ENCODE measurements at places on chromosomes 12 and 14.

- no peak for DNase-seq
Measured at GRCh38 chr14:76826122-76826521, at the start of gene LRRC74A. LRRC74A (plus strand) TSS chr14:76826408; CDS start chr14:76826698, 290 bp downstream.

DNA sequence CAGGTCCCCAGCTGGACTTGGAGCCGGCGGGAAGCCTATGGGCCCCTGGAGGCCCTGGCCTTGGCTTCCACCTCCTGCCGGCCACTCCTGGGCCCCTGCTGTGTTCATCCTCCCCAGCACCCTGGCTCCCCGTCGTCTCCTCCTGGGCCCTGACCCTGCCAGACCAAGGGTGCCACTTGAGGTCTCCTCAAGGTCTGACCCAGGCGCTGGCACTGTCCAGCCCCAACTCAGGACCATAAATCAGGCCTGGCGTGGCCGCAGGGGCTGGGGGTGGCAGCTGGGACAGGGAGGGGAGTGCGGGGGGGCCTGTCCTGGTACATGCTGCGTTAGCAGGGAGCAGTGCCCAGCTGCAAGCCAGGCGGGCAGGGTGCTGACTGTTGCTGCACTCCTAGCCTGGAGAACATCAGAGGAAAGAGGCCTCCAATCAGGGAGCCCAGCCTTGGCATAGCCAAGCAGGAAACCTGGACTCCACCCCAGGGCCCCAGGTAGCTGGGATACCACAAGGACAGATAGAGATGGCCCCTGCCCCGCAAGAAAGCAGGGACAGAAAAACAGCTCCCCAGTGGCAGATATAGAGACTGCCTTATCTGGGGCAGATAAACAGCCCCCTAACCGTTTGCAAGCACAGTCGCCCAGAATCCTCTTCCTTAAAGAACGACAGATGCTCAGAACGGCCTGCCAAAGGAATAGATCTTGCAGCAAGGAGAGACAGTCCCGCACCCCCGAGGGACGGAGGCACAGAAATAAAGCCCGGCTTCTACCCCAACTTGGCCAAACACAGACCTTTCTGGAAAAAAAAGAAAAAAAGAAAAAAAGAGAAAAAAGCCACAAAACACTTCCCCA, 6.5 kb upstream of the ATG101 start:
- DNase-seq, result no peak

DNA sequence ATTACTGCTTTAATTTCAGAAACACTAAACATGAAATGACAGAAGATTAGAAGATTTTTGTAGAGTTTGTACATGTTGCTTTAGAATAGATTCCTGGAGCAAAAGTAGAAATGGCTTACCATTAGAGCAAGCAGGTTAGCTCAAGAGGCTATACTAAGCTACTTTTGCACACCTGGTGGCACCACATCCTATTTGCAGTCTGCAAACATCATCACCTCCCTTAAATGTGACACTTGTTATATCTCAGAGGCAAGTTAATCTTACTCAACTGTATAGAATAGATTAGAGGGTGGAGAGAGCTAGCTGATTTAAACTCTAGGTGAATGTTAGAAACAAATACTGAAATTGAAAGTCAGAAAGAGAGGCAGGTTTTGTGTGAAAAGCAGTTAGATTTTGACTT, 30.7 kb upstream of the OR4E1 start:
- DNase-seq, result no peak

DNA sequence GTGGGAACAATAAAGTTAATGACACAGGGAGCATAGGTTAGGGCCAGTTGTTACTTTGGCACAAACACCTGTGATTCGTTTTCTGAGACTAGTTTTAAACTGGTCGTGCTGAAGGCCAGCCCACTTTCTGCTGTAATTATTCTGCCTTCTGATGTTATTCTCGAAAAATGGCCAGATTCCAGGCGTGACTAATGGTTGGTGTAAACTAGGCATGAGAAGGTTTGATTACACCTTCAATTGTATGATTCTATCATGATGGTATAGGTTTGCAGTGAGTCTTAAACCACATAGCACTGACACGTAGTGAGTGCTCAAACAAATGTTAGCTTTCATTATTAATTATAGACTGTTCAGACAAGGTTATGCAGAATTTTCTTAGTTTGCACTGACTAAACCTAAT, 39.0 kb downstream of the CKB start:
- no peak for DNase-seq
